ENCODE measurements at places on chromosomes 6 and 20.

GRCh38 chr6:109313139-109313538 lies 69.1 kb downstream of the CD164 start:
- peaks cover 3% of the 10 kb centered on the region for H3K27me3 ChIP-seq
- H3K36me3 ChIP-seq, result no peaks in the 10 kb centered on the region
- no peak for DNase-seq
- no peak overlapping the region for H3K4me3 ChIP-seq
- peaks cover 1% of the 10 kb centered on the region for H3K4me1 ChIP-seq

DNA sequence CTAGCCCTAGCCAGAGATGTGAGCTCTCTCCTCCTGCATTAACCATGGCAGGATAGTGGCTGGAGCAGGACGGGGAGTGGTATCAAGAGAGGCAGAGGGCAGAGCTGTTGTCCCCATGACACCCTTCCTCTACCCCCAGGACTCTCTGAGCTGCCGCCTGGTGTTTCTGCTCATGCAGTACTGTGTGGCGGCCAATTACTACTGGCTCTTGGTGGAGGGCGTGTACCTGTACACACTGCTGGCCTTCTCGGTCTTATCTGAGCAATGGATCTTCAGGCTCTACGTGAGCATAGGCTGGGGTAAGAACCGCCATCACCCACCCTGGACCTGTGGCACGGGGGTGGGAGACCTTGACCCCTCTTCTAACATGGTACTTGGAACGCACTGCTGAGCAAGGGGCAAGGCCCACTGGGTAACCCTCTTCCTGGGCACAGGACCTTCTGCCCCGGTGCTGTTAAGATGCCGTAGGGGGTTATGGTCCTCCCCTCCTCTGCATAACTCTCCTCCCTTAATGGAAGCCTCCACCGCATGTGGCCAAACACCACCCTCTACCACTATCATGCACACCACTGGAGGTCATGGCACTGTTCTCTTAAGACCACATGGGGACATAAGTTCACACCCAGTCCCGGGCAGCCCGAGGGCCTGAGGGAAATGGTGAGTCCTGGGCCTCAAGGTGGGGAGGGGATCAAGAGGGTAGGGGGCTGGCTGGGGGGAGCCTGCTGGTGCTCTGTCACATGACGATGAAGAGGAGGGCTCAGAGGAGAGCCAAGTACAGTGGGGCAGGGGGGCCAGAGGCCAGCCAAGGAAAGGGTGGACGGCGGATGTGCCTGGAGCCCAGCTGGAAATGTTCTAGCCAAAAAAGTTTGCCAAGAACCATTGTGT lies 25.1 kb downstream of the GLP1R start:
- H3K4me3 ChIP-seq, result no peak overlapping the region
- no peak overlapping the region for H3K27ac ChIP-seq
- H3K36me3 ChIP-seq, result no peaks in the 10 kb centered on the region
- no peak for DNase-seq

- H3K36me3 ChIP-seq, result no peaks in the 10 kb centered on the region
- DNase-seq, result no peak
- H3K4me1 ChIP-seq, result no peaks in the 10 kb centered on the region
- H3K27me3 ChIP-seq, result no peaks in the 10 kb centered on the region
- H3K27ac ChIP-seq, result no peak overlapping the region
- H3K4me3 ChIP-seq, result no peak overlapping the region
Measured at GRCh38 chr20:17925141-17925939, 43.3 kb downstream of the SNX5 start.

- H3K27me3 ChIP-seq, result peaks cover 32% of the 10 kb centered on the region
- no peaks in the 10 kb centered on the region for H3K36me3 ChIP-seq
- H3K4me3 ChIP-seq, result no peak overlapping the region
Measured at GRCh38 chr6:25685251-25685650, 33.2 kb downstream of the SCGN start.

DNA sequence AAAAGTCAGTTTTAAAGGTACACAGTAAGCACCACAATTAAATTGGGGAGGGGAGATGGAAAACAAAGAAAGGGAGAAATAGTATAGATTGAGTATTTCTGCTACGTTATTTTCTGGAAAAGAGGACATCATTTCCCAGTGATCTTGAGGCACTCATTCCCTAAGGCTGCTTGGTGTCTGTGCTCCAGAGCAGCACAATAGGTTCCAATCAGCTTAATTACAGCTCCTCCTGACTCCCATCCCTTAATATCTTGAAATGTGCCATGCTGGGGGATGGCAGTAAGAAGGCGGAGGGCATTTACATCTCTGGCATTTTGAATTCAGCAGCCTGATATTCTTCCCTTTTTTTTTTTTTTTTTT lies 39.5 kb upstream of the BEND3 start:
- no peaks in the 10 kb centered on the region for H3K27me3 ChIP-seq
- H3K4me3 ChIP-seq, result no peak overlapping the region
- no peaks in the 10 kb centered on the region for H3K36me3 ChIP-seq
- H3K4me1 ChIP-seq, result no peaks in the 10 kb centered on the region

- H3K4me3 ChIP-seq, result no peak overlapping the region
- no peaks in the 10 kb centered on the region for H3K36me3 ChIP-seq
- DNase-seq, result no peak
- H3K4me1 ChIP-seq, result no peaks in the 10 kb centered on the region
Measured at GRCh38 chr20:725491-725890, 42.8 kb downstream of the SLC52A3 start.

- no peak for DNase-seq
- H3K36me3 ChIP-seq, result peaks cover 7% of the 10 kb centered on the region
- no peak overlapping the region for H3K27ac ChIP-seq
- no peaks in the 10 kb centered on the region for H3K4me1 ChIP-seq
- no peak overlapping the region for H3K4me3 ChIP-seq
Measured at GRCh38 chr6:67300430-67301040, 1334.5 kb upstream of the ADGRB3 start.
